ENCODE measurements at places on chromosomes 5 and 9.
A peak's percentile ranks its signal among the peaks of the same experiment; 100 is the strongest.

- DNase-seq, result no peak
These were observed 44.0 kb downstream of the NIPAL4 start for GRCh38 chr5:157504053-157504452.

GRCh38 chr9:80417211-80417773 is 845.5 kb downstream of the TLE4 start:
- DNase-seq, result no peak

DNA sequence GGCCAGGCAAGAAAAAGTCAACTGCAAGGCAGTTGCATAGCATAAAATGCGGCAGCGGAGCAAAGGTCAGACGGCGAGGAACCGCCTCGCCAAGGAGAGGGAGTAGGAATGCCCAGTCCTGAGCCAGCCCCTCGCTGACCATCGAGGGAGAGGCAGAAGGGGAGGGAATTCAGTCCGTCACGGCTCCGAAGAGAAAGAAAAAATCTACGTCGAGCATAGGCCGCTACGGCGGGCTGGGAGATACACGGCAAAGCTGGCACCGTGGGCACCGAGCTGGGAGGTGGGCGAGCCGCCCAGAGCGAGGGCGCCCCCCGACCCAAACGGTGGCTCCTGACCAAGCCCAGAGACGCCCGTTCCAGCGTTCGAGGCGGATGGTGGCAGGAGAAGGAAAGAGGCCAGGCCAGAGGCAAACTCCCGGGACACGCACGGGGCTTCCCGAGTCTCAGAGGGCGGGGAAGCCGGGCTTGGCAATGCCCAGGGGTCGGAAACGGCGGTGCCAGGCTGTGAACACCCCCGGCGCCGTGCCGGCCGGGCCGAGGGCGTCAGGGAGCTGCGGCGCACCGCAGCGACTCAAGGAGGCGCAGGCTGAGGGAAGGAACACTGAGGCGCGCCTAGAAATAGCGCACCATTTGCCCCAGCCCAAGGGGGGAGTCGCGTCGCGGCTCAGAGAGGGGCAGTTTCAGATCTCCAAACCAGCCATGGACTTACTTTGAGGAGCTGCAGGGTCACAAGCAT is 518 bp downstream of the SPRY4 start:
- peak; percentile 52 for DNase-seq

DNA sequence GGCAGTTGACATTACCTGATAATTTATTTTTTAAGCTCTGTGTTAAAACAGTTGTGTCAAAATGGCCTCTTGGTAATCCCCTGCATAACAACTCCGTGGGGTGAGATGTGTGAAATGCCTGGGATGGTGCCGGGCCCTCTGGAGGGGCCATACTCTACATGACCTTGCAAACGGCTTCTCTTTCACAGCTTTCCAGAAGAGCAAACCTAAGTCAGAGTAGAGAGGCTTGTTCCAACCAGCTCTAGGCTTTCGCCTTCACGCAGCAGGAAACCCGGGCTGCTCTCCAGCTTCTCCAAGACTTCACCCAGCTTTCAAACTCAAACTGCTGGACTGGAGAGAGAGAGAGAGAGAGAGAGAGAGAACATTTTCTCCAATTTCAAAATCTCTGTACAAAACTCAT is 120.1 kb downstream of the SNX18 start:
- no peak for DNase-seq

DNA sequence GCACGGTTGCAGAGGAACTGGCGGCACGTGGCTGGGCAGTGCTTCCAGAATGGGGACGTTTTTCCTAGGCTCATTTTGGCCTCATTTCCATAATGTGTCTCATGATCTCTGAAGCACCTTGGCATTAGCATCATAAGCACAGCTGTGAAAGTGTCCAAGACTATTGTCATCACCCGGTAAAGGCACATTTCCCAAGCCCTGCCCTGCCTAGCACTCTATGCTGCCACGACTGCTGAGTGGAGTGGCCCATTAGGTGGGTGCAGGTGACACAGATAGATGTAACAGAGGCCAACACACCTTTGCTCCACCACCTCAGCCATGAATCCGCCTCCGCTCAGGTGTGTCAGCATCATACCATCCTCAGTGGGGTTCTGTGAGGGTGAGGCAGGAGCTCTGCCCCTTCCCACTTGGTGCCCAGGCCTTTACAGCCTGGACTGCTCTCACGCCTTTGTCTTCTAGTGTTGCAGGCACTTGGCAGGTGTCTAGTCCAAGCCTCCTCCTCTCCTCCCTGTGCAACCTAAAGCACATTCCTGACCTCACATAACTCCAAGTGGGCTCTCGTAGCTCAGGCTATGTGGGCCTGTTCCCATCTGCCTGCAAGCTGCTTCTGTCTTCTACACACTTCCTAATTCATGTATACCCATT is 213.0 kb downstream of the FSTL4 start:
- no peak for DNase-seq

DNA sequence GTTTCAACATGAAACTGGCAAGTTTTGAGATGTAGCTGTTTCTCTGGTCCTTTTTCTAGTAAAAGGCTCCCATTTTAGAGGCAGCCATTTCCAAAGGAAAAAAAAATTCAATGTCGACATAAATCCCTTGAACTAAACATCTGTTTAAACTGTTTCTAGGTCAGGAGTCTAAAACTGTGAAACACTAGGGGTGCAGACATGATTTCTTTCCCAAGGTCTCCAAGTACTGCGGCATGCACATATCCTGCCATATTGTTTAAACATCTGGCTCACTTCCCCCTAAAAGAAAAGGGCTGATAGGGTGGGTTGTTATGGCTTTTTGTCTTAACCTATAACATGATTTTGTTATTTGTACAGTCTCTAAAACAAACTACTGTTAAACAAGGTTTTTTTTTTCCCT is 51.1 kb downstream of the NFIB start:
- DNase-seq, result no peak

DNA sequence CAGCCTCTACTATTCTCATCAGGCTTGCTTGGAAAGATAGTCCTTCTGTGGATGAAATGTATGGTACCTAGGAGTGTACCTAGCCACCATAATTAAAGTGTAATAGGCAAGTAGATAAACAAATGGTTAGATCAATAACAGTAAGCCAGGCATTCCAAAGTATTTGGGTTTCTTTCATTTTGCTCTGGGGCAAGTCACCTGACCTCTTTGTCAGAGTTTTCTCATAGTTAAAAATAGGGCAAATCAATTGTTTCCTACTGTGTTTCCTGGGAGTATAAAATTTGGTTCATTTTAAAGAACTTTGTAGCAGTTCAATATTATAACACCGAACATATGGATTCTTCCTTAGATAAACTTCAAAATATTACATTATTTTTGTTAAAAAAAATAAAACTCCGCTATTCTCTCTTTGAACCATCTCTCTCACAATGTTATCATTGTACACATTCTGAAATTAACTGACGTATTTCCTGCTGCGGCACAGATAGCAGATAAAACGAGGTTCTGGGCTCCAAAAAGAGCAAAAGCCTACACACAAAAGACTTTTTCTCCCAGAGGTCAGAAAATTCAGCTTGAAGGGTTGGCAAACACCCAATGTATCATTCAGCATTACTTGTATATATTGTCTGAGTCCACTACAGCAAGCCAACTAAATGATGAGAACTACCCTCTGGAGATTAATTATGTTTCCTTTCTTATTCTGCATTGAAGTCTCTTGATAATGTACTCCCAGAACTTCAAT is 267.9 kb downstream of the COX7C start:
- DNase-seq, result no peak

DNA sequence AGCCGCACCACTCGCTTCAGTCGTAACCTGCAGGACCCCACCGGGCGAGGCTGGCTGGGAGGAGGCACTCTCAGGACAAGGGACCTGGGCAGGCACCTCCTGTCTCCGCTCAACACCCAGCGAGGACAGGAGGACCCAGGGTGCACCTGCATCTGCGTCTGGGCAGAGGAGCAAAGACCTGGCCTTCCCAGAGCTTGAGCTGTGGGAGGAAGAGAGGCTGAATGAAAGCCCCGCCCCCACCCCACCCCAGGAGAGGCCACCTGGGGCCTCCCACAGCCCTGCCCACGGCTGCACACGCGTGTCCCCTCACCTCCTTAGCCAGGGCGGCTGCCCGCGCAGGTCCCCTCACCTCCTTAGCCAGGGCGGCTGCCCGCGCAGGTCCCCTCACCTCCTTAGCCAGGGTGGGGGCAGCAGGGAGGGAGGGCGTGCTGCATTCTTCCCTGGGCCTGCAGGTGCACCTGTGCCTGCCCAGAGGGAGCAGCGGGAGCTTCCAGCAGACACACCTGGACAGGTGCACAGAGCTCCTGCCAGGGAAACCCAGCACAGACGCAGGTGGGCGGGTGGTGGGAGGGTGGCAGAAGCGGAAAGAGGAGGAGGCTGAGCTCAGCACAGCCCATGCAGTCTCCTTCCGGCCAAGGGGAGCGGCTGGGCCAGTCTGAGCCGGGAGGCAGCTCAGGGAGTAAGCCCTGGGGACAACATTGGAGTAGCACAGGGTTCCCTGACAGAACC is 18.5 kb upstream of the SLC12A7 start:
- peak; percentile 99 for DNase-seq

GRCh38 chr5:52856564-52856963 is 68.8 kb downstream of the ITGA1 start:
- DNase-seq, result no peak

DNA sequence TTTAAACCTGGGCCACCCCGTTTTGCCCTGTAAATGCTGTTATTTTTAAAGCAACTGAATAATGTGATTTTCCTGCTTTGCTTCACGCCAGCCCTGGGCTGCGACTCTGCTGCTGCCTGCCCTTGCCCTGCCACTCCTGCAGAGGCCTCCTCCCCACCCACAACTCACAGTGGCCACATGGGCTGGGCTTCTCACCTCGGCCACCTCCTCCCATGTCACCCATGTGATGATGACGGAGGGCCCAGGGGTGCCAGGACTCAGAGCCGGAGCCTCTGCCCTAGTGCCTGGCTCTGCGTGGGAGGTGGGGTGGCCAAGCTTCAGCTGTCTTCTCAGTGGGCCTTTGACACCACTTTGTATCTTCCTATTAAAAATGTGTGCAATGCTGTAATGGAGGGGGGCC is 48.1 kb upstream of the NKD2 start:
- no peak for DNase-seq

DNA sequence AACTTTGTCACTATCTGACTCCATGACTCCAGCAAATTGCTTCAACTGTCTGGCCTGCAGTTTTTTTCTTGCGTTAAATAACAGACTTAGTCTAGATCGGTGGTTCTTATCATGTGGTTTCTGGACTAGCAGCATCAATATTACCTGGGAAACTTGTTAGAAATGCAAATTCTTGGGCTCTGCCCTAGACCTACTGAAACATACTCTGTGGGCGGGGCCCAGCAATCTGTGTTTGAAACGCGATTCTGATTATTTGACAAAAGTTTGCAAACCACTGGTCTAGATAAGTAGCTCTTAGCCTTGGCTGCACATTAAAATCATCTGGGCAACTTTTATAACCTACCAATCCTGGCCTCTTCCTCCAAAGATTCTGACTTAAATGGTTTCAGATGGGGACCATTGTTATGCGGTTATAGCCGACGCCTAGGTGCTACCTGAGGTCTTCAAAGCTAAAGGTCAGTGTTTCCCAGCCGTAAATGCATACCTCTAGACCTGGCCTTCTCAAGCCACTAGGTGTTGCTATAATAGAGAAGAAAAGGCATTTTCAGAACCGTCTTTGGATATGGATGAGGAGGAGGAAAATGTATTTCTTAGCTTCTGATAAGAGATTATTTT is 74.0 kb downstream of the C9orf85 start:
- DNase-seq, result no peak

- DNase-seq, result no peak
These were observed 22.3 kb upstream of the EGFL7 start for GRCh38 chr9:136640171-136641111.

DNA sequence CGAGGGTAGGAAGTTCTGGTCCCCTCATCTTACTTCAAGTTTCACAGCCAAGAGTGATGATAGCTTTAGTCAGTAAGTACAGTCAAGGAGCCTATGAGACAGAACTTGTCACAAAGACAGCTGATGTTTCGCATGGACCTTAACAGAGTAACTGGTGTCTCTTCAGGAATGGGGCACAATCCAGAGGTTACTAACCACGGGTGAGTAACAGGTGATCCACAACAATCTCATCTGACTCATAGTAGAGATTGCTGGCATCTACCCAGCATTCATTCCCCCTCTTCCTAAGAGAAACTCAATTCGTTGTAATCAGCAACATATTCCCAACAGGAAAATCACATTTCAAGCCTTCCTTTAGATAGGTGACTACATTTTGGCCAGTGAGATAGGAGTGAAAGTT is 126.7 kb downstream of the SNX18 start:
- DNase-seq, result peak; percentile 5

DNA sequence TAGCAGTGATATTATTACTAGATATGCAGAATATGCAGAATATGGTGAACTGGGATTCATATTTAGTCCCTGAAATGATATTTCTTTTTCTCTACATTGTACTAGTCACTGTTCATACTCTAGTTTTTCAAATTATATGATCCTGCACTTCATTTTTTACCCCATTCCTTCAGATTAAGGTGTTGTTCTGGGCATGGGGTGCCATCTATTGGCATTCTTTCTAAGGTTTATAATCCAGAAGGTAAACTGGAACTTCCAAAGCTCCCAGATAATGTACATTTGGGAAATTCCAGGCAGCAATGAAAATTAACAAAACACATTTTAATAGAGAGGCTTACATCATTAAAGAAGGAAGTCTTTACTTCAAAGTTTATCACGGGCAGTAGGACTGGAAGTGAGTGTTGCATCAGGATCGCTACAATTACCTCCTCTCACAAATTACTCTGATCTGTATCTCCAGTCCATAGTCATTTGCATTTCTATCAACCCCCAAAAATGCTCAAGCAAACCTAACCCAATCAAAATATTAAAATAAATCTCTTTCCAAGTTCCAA is 12.5 kb downstream of the RFX3 start:
- no peak for DNase-seq

DNA sequence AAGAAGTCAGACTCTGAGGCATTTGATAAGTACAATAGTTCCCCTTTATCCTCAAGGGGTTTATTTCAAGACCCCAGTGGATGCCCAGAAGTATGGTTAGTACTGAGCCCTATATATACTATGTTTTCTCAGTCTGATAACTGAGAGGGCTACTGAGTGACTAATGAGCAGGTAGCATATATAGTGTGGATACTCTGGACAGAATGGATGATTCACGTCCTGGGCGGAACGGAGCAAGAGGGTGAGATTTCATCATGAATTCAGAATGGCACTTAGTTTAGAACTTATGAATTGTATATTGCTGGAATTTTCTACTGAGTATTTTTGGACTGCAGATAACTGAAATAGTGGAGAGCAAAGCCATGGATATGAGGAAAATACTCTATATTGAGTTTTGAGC is 457.6 kb downstream of the PLK2 start:
- DNase-seq, result peak; percentile 51

DNA sequence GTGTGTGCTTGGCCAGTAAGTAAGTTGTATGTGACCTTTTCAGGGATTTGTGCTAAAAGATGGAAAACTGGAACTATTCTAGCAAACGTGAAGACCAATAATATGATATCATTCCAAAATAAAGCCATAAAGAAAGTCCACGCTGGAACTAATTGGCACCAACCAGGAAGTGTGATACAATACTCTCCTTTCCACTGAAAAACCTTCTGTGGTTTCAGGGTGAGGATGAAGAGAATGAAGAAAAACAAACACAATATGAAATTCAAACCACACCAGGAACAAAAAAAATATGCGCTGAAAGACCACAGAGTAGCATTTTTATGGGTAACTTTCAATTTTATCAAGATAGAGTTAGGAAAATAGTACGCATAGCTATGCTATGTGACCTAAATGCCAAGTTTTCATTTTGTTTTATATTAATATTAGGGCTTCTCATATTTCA is 105.8 kb downstream of the EFNA5 start:
- DNase-seq, result peak; percentile 67

- DNase-seq, result no peak
These were observed 58.2 kb upstream of the SMARCA2 start for GRCh38 chr9:1956958-1957357.

GRCh38 chr9:93898026-93898425 is 57.1 kb downstream of the BARX1 start:
- DNase-seq, result no peak
